ENCODE measurements at places on chromosomes 11 and 22.

GRCh38 chr11:23755769-23756168 is 741.1 kb upstream of the LUZP2 start:
- no peak for DNase-seq

DNA sequence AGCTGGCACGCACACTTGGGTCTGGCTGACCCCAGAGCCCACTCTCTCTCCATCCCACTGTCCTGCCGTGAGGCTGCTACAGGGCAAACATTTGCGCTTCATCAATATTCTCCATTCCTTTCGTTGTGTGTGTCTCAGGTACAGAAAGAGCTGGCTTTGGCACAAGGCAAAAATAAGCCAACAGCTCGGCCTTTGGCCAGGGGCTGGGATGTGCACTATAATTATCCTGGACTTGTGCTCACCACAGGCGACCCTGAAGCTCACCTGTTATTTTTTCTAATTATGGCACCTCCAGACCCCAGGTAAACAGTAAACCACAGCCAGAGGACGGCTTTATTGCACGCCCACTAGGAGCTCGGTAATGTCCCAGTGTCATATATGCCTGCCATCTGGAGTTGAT is 10.9 kb downstream of the ZMAT5 start:
- no peak for DNase-seq

- no peak for DNase-seq
Observed at GRCh38 chr22:36386351-36386899, 1.3 kb downstream of the MYH9 start.

- no peak for DNase-seq
Observed at GRCh38 chr11:68142028-68142412, 20.8 kb upstream of the CHKA start.

- DNase-seq, result no peak
Observed at GRCh38 chr11:104819603-104820002, 78.7 kb downstream of the CASP12 start.

- DNase-seq, result no peak
Observed at GRCh38 chr22:48891688-48892577, 935.7 kb downstream of the BRD1 start.

- no peak for DNase-seq
Observed at GRCh38 chr11:15473954-15474837, 359.5 kb downstream of the INSC start.

Measured in NCI-H1105 (cell line).